ENCODE measurements at places on chromosomes 13 and 19.
A peak's percentile ranks its signal among the peaks of the same experiment; 100 is the strongest.

DNA sequence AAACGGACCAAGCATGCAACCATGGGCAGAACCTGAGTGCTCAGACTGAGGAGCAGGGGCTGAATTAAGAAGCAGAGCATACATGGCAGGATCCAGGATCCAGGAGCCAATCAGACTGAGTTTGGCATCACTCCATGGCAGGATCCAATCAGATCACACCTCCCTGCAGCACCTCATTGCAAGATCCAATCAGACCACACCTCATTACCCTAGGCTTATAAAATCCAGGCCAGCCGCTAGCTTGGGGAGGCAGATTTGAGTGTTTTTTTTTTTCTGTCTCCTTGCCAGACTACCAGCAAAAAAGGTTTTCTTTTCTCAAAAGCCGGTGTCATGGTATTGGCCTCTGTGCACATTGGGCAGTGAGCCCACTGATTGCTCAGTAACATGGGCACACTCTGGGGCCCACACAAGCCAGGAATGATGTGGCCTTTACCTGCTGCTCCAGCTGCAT lies 127.9 kb upstream of the GJB6 start:
- DNase-seq: no peak

- DNase-seq: no peak
These were observed 15.3 kb upstream of the ADPRHL1 start for GRCh38 chr13:113468472-113469201.

GRCh38 chr13:79447141-79447540 lies 33.8 kb upstream of the NDFIP2 start:
- no peak for DNase-seq

DNA sequence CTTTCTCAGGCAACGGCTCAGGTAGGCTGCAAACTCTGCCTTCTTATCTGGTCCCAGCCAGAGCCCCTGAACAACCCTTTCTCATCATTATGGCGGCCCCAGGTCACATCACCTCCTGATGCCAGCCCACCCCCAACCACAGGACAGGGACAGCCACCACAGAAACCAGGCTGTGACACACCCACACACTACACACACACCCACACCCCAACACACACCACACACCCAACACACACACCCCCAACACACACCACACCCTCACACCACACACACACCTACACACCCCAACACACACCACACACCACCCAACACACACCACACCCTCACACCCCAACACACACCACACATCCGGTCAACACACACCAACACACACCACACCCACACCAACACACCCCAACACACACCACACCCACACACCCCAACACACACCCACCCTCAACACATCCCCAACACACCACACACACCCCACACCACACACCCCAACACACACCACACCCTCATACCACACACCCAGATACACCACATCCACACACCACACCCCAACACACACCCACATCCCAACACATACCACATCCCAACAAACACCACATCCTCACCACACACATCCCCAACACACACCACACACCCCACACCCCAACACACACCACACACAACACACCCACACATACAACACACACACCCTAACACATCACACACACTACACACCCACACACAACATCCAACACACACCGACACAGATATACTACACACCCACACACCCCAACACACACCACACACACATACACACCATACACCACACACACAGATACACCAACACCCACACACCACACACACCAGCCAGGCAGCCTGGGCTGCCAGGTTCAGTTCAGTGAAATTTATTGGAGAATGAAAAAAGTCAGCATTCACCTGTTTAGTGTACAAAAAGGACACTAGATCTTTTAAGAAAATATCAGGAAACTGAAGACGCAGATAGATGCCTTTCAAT lies 4.2 kb upstream of the ISYNA1 start:
- no peak for DNase-seq

- no peak for DNase-seq
These were observed 67.8 kb upstream of the ARHGEF7 start for GRCh38 chr13:111047326-111047725.

DNA sequence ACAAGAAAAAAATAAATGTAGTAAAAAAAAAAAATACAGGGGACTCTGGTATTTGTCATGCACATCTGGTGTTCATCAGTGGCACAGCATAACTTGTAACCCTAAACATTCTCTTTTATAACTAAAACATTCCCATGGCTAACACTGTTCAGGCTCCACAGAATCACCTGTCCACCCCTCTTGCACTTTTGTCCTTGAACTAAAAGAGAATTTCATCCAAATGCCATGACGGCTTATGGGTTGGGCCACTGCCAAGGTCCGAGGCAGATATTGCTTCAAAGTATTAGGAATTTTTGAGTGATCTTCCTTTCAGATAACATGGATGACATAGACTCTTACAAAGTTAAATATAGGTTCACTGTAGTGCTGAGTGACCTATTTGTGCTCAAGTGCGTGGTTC lies 25.7 kb upstream of the SERP2 start:
- no peak for DNase-seq

DNA sequence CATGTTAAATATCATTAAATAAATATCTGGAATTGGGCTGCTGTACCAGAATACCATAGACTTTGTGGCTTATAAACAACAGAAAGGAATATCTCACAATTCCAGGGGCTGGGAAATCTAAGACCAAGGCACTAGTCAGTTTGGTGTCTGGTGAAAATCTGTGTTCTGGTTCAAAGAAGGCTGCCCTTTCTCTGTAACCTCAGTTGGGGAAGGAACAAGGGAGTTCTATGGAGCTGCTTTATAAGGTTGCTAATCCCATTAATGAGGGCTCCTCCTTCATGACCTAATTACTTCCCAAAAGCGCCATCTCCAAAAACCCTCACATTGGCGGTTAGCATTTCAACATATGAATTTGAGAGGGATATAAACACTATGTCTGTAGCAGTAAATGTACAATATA lies 480.9 kb downstream of the GPC5 start:
- DNase-seq: no peak

DNA sequence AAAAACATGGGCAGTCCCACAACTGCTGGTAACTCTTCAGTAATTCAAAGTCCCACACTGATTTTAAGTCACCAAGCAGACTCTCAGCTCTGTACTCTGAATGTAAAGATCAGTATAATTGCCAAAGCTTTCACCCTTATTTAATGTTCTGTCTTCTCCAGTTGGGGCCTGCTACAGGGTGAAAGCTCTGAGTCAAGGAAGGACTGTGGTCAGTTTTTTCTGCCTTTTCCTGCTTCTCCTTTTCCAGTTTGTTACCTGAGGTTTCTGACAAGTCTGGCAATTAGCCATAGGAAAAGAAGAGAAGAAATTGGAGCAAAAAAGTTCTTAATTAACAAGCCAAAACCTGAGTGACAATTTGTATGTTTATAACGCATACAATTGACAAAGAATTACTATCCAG lies 279.3 kb downstream of the RBM26 start:
- DNase-seq: no peak

GRCh38 chr13:107678075-107678689 lies 537.2 kb downstream of the LIG4 start:
- no peak for DNase-seq

GRCh38 chr19:44765033-44765948 lies 12.4 kb upstream of the CBLC start:
- no peak for DNase-seq

- DNase-seq: peak; percentile 13
These were observed 31.3 kb downstream of the TEX26 start for GRCh38 chr13:30963791-30964190.

DNA sequence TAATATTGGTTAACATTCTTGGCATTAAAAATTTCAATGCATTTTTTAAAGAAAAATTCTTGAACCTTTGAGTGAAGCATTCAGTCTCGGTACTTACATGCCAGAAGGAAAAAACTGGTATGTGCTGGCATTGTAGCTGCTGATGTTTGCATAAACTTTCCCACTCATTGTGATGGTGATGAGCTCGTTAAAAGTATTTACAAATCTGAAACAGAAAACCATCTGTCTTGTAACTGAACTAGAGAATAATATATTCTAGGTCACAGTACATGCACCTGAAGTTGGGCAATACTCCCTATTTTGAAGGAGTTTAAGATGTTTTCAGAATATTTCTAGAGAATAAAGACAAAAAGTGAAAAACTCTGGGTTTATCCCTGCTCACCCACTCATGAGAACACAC lies 64.1 kb downstream of the SLC15A1 start:
- no peak for DNase-seq

DNA sequence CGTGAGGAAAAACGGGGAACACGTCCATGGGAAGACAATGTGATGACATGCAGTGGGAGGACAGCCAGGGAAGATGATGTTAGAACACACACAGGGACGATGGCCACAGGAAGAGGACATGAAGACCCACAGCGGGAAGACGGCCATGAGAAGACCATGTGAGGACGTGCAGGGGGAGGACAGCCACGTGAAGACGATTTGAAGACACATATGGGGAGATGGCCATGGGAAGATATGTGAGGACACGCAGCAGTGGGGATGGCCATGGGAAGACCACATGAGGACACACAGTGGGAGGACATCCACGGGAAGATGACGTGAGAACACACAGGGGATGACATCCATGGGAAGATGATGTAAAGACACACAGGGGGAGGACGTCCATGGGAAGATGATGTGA lies 83.8 kb downstream of the UQCRFS1 start:
- no peak for DNase-seq

DNA sequence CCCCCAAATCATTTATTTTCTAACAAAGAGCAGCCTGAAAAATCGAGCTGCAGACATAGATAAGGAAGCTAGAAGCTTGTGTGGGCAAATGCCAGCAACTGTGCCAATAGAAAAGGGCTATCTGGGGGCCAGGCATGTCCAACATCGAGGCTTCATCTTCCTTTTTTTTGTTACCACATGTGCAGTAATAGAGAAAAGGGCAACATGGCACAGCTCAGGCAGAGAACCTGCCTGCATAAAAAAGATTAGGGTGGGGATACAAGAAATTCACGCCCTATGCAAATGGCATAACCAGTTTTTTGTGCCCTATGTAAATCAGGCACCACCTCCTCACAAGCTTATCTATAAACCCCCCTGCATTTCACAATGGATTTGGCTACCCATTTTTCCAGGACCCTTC lies 60.4 kb upstream of the ABCC4 start:
- no peak for DNase-seq

DNA sequence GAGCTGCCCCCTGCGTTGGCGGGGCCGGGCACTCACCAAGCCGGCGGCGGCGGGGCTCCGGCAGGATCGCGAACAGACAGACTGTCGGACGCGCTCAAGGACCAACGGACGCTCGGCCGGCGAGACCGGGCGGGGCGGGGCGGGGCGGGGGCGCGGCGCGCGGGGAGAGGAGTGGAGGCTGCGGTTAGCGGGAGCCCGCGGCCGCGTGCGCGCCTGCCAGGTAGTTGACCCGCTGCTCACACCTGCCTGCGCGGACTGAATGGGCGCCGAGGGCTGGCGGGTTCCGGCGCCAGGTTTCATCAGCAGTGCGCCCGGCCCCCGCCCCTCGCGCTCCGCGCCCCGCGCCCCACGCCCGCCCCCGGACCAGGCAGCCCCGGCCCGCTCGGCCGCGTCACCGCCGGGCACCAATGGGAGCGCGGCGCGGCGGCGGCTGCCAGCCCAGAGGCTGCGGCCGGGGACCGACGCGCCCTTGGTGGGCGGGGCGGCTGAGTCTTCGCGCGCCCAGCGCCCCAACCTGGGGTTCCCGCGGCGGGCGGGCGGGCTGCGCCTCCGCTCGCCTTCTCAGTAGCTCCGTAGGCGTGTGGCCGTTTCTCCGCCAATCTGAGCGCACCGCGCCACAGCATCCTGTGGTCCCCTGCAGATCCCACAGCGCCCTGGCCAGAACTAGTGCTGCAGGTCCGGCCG lies at the start of gene SLC7A1:
TSS of gene SLC7A1 (minus strand) at position 309 of the 684 bp plus-strand sequence. CDS start 59,500 bp downstream, outside the sequence.
- DNase-seq: peak; percentile 80

DNA sequence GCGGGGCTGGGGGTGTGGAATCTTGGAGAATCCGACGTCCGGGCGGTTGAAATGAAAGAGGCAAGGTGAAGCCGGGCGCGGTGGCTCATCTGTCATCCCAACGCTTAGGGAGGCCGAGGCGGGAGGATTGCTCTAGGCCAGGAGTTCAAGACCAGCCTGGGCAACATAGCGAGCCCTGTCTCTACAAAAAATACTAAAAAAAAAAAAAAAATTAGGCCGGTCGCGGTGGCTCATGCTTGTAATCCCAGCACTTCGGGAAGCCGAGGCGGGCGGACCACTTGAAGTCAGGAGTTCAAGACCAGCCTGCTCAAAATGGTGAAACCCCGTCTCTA lies 225 bp upstream of the GARIN5A start:
- DNase-seq: no peak

GRCh38 chr13:51437550-51438127 lies 15.2 kb downstream of the INTS6 start:
- DNase-seq: no peak

DNA sequence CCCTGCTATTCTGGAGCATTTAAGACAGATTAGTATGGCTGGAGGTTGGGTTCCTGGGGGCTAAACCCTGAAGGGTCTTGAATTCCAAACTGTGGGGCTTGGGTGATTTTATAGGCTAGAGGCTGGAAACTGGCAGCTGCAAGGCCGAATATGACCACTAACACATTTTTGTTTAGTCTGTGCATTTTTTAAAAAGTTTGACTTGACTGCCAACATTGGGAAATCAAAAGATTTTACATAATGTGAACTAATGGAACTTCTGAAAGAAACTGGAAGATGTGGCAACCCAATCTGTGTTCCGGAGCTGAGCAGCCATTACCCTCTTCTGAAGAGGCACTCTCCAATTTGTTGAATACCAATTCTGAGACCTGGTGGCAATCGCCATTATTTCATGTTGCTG lies 5.1 kb downstream of the ZNF784 start:
- no peak for DNase-seq

GRCh38 chr13:110938662-110939421 lies 24.0 kb upstream of the ANKRD10 start:
- no peak for DNase-seq

All from prostate gland (tissue), 2 donors.